ENCODE measurements at places on chromosomes 2 and 18.

DNA sequence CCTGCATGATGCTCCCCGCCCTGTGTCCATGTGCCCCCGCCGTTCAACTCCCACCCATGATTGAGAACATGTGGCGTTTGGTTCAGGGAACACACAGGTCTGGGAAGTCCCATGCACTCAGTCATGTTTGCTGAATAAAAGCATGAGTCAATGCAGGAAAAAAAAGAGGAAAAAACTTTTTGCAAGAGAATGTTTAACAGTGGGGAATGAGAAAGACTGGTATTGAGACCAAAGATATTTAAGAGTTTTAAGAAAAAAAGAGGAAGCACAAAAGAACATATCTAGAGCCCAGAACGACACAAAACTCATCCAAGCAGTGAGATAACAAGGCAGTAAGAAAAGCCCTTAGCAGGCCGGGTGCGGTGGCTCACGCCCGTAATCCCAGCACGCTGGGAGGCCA is 279.2 kb upstream of the THSD7B start:
- no peak for DNase-seq

DNA sequence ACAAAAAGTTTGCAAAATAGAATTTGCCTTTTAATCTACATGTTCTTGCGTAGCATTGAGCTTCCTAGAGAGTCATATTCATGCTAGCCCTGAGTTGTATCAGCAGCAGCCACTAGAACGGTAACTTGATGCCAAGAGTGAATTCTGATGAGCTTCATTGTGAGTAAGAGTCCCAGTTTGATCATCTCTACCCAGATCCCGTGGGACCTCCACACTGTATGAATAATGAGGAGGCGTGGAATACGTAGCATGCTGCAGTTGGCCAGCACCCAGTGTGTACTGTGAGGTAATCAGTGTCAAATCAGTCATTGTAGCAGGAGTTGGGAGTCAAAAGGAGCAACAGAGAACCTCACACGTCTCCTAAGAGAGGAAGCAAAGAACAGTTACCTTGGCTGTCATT is 197.9 kb downstream of the NEDD4L start:
- DNase-seq = peak; percentile 92

GRCh38 chr18:36589857-36590543 is 238.8 kb downstream of the TPGS2 start:
- no peak for DNase-seq

DNA sequence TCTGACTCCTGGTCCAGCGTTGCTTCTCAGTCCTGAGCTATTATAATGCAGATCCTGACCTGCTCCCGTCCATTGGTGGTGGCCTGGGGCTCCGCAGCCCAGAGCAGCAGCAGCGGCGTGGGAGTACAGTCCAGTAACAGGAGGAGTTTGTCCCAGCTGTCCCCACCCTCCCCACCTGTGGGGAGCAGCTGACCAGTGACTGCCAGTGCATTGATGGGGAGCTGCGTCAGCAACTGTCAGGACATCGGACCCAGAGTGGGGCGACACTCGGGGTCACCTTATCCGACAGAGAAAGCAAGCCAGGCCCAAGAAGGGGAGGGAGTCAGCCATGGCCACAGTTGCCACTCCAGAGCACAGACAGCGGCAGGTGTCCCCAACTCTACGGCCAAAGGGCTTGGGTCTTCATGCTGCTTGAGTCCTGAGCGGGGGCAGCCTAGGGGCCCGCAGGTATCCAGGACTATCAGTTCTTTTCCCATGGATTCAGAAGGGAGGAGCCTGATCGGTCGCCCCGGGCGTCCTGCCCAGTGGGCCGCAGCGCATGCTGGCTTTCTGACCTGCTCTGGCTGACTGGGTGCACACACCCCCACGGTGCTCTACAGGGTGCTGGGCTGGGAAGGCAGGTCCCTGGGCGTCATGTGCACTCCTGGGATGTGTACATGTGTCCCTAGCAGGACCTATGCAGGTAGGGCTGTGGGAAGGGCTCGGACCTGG is 29.7 kb downstream of the DNMT3A start:
- no peak for DNase-seq

GRCh38 chr2:133374781-133375180 is 193.5 kb downstream of the NCKAP5 start:
- no peak for DNase-seq

- no peak for DNase-seq
Measured at GRCh38 chr2:233982421-233983121, 65.4 kb downstream of the TRPM8 start.

DNA sequence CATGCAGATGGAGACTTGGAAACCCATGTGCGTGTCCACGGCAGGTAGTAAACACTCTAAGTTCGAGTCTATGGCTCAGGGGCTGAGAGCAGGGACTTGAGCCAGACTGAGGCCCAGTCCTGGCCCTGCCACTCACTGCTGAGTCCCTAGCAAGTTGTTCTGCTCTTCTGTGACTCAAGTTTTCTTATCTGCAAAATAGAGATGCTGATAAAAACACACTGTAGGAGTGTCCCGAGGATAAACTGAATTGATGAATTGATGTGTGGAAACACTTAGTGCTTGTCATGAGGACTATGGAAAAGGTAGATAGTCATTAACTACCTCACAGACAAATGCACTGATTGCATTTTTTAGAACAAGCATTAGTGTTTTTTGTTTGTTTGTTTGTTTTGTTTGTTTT is 73.2 kb downstream of the BOLA3 start:
- no peak for DNase-seq

DNA sequence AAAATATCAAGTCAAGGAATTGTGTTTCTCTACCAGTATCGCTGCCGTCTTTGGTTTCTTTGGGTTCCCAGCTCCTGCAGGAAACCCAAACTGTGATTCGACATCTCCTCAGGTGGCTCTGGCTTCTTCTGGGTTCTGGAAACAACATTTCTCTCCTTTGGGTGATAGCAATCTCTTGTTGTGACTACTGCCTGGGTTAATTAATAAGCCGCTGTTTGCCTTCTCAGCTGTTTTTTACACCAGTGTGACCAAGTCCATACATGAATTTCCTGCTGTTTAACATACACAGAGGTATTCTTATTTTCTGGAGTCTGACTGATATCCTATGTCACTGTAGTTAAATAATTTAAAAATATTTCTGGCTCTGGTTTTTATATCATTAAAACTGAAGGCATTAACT is 112.5 kb upstream of the DCC start:
- DNase-seq = no peak

DNA sequence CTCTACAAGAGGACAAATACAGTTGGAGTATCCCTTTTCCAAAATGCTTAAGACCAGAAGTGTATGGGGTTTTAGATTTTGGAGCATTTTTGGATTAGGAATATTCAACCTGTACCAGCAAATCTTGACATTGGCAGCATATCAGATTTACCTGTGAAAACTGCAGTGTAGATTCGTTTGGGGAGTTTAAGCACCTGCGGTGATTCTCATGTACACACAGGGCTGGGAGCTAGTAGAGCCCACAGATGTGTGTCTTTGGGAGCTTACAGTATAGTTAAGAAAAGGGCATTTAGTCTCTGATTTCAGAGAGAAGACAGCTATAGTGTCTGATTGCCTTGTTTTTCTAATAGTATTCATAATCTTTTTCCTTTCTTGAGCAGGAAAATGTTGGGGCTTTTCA is 30.1 kb downstream of the PTCD3 start:
- DNase-seq = no peak

DNA sequence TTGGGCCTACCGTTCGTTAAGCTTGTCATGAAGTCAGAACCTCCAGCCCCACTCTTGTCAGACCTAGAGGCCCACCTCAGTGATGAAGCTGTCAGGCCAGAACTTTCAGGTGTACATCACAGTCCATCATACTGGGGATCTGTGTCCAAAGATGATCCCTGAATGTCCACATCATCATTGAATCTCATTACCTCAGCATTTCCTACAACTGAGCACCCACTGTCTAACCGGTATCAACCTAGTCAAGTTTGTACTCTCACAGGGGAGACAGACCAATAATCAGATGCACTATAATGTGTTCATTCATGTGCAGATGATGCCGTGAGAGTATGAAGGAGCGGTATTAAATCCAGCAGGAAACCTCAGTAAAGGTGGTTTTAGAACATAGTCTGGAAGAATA is 36.3 kb upstream of the EHBP1 start:
- DNase-seq = no peak

DNA sequence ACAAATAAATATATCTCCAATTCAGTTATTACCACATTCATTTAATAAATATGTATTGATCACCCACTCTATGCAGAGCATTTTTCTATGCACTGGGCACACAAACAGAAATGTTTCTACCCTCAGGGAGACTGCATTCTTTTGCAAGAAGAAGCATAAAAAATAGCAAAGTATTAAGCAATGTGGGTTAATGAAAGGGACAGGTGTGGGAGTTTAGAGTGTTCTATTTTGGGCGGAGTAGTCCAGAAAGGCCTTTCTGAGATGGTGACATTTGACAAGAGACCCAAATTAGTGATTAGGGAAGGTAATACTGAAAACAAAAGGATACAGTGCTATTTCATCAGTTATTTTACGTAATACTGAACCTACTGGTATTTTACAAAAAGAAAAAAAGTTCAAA is 394.3 kb upstream of the CHST9 start:
- DNase-seq = no peak

DNA sequence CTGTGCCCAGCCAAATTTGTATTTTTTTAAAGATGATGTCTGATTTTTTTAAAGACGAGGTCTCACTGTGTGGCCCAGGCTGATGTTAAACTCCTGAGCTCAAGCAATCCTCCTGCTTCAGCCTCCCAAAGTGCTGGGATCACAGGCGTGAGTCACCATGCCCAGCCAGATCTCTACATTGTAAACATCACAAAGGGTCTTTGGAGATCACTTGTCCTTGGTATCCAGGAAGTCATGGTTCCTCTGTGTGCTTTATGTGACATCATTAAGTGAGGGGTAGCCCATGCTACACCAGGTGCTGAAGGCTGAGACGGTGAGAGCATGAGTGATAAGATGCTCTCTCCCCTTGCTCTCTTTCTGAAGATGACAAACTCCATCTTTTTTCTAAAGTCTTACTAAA is 7.0 kb upstream of the NUP35 start:
- DNase-seq = no peak

DNA sequence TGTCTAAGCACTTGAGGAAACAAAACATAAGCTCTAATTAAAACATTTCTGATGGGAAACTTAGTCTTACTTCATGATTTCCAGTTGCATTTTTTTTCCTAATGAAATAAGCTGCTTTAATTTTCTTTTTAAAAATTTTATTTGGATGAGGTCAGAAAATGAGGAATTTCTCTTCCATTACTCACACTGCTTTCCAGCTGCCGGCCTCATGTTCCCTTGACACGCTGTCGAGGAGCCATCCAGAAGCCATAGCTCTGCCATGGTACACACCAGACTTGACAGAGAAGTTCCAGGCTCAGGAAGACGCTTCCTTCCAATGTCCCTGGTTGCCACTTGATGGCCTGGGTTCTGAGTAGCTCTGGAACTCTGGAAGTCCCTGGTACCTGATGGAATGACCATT is 12.1 kb upstream of the MAPRE2 start:
- no peak for DNase-seq

GRCh38 chr2:176160986-176161824 is 4.1 kb downstream of the HOXD3 start:
- no peak for DNase-seq

DNA sequence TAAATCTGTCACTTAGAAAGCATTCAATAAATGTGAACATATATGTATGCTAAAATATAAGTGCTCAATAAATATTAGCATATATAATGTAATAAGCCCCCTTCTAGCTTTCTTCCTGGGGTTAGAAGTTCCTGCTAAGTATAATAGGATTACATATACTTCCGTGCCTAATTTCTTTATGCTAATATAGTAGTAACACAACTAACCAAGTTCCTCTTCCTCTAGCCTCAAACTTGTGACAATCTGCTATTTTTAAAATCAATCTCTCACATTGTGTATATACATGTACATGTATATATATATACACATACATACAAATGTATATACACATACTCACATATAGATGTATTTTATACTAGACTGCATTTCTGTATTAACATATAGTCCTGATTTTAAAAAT is 32.2 kb downstream of the TLK1 start:
- DNase-seq = no peak

- DNase-seq = no peak
Measured at GRCh38 chr18:36075862-36076587, 8.7 kb upstream of the RPRD1A start.

DNA sequence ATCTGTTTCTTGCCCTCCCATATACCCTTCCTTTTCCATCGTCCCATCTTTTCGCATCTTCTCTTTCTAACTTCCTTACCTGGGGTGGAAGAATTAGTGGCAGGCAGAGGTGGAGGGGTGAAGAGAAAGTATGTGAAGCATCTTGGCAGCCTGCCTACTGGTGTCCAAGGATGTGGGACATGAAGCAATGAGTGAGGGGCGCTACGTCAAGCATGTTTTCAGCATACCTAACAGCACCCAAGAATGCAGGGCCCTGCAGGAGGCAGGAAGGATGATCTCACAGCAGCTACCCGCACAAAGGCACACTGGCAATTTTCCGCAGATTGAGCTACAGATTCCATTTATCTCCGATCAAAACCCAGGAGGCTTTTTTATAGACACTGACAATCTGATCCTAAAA is 42.2 kb downstream of the METTL4 start:
- no peak for DNase-seq

DNA sequence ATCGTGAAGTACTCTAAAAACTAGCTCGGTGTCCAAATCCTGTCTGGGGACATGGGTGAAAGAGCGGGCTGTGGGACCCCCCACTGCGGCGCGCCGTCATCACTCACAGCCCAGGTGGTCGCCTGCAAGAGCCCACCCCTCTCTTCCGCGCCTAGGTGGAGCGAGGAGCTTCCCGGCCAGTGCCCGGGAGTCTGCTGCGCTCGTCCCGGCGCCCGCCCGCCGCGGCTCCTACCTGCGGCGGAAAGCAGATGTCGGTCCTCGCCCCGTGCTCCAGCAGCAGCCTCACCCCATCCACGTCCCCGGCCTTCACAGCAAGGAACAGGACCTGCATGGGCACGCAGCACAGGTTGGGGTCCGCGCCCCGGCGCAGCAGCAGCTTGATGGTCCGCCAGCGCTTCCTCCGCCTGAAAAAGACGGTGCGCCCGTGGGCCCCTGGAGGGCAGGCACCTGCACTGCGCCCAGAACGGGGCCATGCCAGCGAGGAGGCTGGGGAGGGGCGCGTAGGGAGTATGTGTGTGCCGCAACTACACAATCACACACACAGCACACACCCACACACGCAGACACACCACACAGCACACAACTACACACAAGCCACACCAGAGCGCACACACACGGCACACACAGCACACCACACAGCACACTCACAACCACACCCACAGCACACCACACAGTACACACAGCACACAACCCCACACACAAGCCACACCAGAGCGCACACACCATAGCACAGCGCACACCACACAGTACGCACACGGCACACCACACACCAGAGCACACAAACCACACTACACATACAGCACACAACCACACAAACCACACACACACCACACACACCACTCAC is 37.4 kb downstream of the ANKMY1 start:
- DNase-seq = no peak
